Mesenchymal stem cell (in vitro differentiated cells and primary cell): ENCODE measurements at places on chromosomes 1 and 21.
A peak's percentile ranks its signal among the peaks of the same experiment; 100 is the strongest.

DNA sequence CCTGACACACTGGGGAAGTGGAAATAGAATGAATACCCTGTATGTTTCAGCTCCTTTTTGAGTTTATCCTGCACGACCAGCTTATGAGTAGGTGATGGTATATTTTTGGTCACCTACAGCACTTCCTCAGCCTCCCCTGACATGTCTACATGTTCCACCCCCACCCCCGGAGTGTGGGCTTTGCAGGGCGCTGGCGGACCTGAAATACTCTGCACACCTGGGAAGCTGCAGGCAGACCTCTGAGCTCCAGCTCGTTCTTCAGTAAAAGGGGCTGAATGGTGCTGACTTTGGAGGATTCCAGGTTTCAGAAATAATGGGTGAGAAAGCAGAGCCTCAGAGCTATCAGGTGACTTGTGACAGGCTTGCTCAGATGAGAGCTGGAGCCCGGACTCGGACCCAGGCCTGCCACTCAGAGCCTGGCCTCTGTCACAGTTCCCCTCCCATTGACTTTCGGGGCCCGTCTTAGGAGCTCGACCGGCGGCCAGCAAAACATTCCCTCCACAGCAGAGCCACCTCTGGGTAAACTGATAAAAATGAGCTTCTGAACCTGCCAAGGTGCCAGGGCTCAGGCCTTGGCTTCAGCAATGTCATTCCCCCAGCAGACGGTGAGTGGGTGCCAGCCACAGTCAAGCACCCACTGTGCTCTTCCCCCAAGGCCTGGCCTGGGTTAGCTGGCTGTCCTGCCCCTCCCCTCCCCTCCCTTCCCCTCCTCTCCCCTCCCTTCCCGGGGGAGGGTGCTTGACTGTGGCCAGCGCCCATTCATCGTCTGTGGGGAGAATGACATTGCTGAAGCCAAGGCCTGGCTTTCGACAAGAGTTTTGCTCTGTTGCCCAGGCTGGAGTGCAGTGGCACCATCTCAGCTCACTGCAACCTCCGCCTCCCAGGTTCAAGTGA, 30.1 kb downstream of the DOP1B start:
- DNase-seq: no peak
- H3K27ac ChIP-seq: no peak overlapping the region
- H3K36me3 ChIP-seq: peaks cover 8% of the 10 kb centered on the region
- no peak overlapping the region for H3K4me3 ChIP-seq
- peaks cover 10% of the 10 kb centered on the region for H3K4me1 ChIP-seq
- H3K27me3 ChIP-seq: no peaks in the 10 kb centered on the region

DNA sequence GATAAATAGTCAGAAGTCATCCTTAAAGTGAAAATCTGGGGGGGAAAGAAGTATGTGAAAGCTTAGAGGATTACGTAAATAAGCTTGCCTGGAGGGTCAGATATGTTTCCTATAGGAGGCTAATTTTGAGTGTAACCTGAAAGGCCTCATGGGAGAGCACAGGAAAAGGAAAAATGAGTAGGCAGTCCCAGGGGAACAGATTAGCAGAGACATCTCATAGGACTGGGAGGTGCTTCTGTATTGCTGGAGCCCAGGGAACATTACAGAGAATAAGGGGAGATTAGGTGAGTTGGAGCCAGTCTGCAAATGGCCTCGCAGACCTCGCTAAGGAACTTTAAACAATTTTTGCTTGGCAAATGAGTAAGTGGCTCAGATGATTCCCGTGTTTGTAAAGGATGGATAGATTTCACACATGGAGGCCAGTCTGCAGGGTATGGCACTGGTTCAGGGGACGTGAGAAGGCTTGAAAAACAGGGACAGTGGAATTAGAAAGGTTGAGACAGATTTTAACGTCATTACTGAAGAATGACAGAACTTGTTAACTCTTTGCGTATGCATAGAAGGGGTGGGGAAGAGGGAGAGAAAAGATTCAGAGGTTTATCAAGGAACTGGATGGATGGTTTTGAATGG, 149.1 kb downstream of the GREM2 start:
- H3K4me3 ChIP-seq: no peak overlapping the region
- H3K27me3 ChIP-seq: no peaks in the 10 kb centered on the region
- peaks cover 4% of the 10 kb centered on the region for H3K4me1 ChIP-seq
- DNase-seq: peak; percentile 5

DNA sequence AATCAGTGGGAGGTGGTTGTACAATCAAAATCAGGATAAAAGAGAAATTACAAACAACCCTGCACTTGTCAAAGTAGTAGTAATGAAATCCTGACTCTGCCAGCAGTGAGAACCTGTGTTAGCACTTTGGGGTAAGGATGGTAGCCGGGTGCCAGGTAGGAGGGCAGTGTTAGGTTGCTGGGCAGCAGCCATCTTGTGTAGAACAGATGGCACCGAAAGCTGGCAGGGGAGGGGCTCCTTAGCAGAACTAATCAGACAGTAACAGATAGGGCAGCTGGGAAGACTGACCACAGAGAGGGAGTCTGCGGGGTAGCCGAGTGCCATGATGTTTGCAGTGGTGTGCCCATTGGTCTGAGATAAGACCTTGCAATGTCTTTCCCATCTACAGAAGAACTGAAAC, 137.3 kb downstream of the SDCCAG8 start:
- DNase-seq: no peak
- no peak overlapping the region for H3K27ac ChIP-seq
- no peaks in the 10 kb centered on the region for H3K27me3 ChIP-seq
- H3K36me3 ChIP-seq: peaks cover 10% of the 10 kb centered on the region
- H3K4me3 ChIP-seq: no peak overlapping the region

- H3K4me1 ChIP-seq: peaks cover 5% of the 10 kb centered on the region
- no peaks in the 10 kb centered on the region for H3K27me3 ChIP-seq
- H3K36me3 ChIP-seq: peaks cover 3% of the 10 kb centered on the region
- H3K4me3 ChIP-seq: peak within 1 kb of the TSS; percentile 93
- peak within 1 kb of the TSS; percentile 89 for H3K27ac ChIP-seq
These were observed at the start of gene PCNX2 for GRCh38 chr1:233295237-233295974. Gene PCNX2, minus strand, starts transcription at chr1:233295725. Its CDS starts 247 bp downstream, at chr1:233295478.

DNA sequence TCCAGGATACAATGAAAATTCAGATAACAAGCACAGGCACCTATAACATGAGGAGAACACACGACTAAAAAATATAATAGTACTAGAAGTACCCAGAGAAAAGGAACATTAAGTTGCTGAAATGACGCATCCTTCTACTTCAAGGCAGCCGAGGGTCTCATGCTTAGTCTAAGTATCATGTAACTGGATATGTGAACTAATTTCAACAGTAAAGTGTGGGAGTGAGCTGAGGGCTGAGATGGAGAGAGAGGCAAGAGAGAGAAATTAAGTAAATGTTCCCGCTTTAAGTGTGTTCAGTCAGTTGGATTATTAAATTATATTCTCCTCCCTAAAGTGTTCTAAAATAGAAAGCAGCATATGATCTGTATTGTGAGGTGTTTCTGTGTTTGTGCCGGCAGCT, 152.2 kb upstream of the KRTAP19-8 start:
- no peaks in the 10 kb centered on the region for H3K27me3 ChIP-seq
- DNase-seq: no peak
- H3K4me3 ChIP-seq: no peak overlapping the region
- H3K27ac ChIP-seq: no peak overlapping the region
- no peaks in the 10 kb centered on the region for H3K4me1 ChIP-seq

- peak overlapping the region; percentile 66 for H3K4me3 ChIP-seq
- no peak overlapping the region for H3K27ac ChIP-seq
- peaks cover 8% of the 10 kb centered on the region for H3K4me1 ChIP-seq
- DNase-seq: peak; percentile 73
These were observed 106.7 kb downstream of the LEPR start for GRCh38 chr1:65527190-65527589.

- no peaks in the 10 kb centered on the region for H3K27me3 ChIP-seq
- H3K4me3 ChIP-seq: no peak overlapping the region
- no peaks in the 10 kb centered on the region for H3K36me3 ChIP-seq
These were observed 110.8 kb downstream of the PLPP3 start for GRCh38 chr1:56468518-56468917.

- DNase-seq: peak; percentile 42
- no peaks in the 10 kb centered on the region for H3K4me1 ChIP-seq
- no peak overlapping the region for H3K27ac ChIP-seq
- H3K4me3 ChIP-seq: no peak overlapping the region
These were observed 191.8 kb upstream of the SAMSN1 start for GRCh38 chr21:14737922-14738321.

GRCh38 chr21:25115021-25115420, 492.3 kb downstream of the MRPL39 start:
- no peak for DNase-seq
- H3K27ac ChIP-seq: no peak overlapping the region
- H3K4me3 ChIP-seq: no peak overlapping the region

DNA sequence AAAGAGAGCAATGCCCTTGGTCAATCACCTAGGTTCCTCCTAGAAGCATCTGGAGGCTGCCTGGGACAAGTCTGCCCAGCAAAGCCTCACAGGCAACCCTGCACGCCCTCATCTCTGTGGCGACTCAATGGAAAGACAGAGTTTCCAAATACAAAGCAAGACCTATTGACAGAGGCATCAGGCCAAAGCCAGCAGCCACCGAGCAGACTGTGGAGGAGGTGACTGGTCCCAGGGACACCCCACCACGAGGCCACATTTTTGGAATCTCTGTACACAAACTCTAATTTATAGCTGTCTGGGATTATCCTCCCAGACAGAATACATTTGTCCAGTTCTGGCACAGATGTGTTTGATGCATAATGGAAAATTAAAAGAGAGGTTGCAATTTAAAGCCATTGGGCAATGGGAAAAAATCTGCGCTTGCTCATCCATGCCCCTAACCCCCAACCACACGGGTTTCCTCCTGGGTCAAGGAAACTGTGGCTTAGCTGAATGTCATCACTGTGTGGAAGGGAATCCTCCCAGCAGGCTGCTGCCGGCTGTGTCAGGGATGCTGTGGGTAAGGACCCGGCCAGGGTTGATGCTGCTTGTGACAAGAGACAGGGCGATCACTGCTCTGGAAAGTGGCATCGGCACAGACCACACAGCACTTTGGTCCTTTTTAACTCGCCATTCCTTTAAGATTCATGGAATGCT, 14.3 kb downstream of the TSPAN2 start:
- H3K27ac ChIP-seq: no peak overlapping the region
- H3K4me1 ChIP-seq: peaks cover 6% of the 10 kb centered on the region
- no peak for DNase-seq
- H3K4me3 ChIP-seq: no peak overlapping the region
- peaks cover 3% of the 10 kb centered on the region for H3K27me3 ChIP-seq

- H3K36me3 ChIP-seq: no peaks in the 10 kb centered on the region
- no peaks in the 10 kb centered on the region for H3K27me3 ChIP-seq
- no peak overlapping the region for H3K4me3 ChIP-seq
- DNase-seq: no peak
- H3K27ac ChIP-seq: no peak overlapping the region
- peaks cover 2% of the 10 kb centered on the region for H3K4me1 ChIP-seq
These were observed 101.8 kb downstream of the AKT3 start for GRCh38 chr1:243748227-243748626.

DNA sequence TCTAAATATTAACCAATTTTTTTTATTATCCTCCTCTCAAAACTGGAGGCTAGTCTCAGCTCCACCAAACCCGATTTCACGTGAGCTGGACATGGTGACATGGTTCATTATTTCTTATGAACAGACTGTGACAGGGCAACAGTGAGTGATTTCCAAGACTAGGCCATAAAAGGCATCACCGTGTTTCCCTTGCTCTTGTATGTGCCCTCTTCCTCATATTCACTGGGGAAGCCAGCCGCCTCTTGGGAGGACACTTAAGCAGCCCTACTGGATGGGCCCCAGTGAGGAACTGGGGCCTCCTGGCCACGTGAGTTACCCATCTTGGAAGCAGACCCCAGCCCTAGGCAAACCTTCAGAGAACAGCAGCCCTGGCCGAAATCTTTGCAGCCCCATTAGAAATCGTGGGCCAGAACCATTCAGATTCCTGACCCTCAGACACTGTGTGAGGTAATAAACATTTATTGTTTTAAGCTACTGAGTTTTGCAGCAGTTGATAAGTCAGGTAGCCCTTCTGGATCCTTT, 105.0 kb downstream of the GALNT2 start:
- no peak for DNase-seq
- peak overlapping the region; percentile 70 for H3K27ac ChIP-seq
- H3K27me3 ChIP-seq: no peaks in the 10 kb centered on the region
- no peaks in the 10 kb centered on the region for H3K36me3 ChIP-seq
- H3K4me3 ChIP-seq: no peak overlapping the region

DNA sequence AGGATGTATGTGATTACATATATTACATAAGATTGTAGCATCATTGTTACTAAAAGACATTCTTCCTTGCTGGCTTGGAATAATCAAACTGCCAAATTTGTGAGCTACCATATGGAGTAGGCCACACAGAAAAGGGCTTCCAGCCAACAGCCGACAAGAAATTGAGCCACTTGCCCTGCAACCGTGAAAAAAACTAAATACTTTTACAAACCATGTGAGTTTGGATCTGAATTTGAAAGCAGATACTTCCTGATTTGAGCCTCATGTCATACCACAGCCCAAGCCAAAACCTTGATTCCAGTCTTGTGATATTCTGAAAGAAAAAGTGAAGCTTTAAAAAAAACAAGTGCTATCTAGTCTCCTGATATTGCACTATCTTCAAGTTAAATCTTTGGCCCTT, 55.6 kb upstream of the PRMT6 start:
- H3K36me3 ChIP-seq: no peaks in the 10 kb centered on the region
- H3K4me1 ChIP-seq: no peaks in the 10 kb centered on the region
- no peak overlapping the region for H3K4me3 ChIP-seq
- H3K27me3 ChIP-seq: no peaks in the 10 kb centered on the region
- no peak overlapping the region for H3K27ac ChIP-seq

DNA sequence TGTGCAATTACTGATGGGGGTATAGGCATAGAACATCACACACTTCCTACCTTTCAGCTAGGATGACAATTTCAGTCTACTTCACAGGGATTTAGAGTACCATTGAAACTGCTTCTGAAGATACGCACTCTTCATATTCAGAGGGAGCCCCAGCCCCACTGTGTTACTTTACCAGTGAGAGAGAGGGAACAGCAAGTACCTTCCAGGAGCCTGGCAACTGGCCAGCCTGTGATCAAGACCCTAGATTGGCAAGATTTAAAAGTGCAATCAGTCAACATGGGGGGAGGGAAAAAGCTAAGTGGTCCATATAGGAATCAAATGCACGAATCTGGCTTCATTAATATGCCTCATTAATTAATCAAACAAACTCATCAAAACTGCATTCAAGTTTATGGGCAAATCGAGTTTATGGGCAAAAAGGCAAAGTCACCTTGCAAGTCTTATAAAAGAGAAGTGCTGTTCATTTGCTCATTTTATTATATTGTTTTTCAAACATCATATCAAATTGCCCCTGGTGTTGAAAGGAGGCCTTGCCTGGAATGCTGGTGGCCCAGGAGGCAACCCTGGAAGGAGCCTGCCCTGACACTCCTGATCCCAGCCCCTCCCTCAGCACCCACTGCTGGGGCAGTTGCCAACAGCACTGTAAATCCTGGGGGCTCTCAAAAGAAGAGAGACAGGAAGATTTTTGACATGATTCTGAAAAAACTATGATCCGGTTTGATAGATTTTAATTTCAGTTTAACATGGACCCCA, 184.9 kb upstream of the DPT start:
- no peak overlapping the region for H3K4me3 ChIP-seq
- H3K4me1 ChIP-seq: no peaks in the 10 kb centered on the region
- H3K27ac ChIP-seq: no peak overlapping the region
- DNase-seq: no peak
- no peaks in the 10 kb centered on the region for H3K27me3 ChIP-seq

GRCh38 chr21:39318091-39318959, 4.9 kb upstream of the BRWD1 start:
- H3K4me3 ChIP-seq: no peak overlapping the region
- no peak overlapping the region for H3K27ac ChIP-seq
